ENCODE measurements at places on chromosomes 11 and 22.

GRCh38 chr11:102064316-102064715, 17.1 kb downstream of the CFAP300 start:
- DNase-seq: no peak

GRCh38 chr11:76234416-76235232, 28.3 kb upstream of the WNT11 start:
- DNase-seq: no peak

GRCh38 chr11:65654375-65655349, 8.1 kb downstream of the RELA start:
- DNase-seq: no peak

GRCh38 chr11:74086242-74086884, 77.5 kb upstream of the UCP3 start:
- no peak for DNase-seq

GRCh38 chr22:50602338-50602700, 1.7 kb downstream of the MAPK8IP2 start:
- no peak for DNase-seq

DNA sequence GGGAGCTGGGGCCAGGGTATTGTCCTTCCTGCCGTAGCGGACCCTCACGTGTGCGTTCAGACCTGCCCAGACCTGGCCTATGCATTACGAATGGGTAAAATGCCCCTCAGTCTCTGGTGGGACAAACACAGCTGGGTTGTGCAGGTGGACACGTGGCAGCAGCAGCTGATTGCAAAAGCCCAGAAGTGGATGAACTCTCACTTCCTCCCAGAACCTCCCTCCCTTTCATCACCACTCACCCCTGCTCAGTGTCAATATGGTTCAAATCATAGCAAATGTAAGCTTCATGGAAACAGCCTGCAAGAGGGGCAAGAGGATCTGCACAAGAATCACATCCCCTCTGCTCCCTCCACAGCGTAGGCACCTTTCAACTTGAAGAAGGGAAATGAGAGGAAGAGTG, 352.1 kb downstream of the OPCML start:
- DNase-seq: no peak

- DNase-seq: no peak
These were observed 35.9 kb upstream of the TREH start for GRCh38 chr11:118715245-118715831.

DNA sequence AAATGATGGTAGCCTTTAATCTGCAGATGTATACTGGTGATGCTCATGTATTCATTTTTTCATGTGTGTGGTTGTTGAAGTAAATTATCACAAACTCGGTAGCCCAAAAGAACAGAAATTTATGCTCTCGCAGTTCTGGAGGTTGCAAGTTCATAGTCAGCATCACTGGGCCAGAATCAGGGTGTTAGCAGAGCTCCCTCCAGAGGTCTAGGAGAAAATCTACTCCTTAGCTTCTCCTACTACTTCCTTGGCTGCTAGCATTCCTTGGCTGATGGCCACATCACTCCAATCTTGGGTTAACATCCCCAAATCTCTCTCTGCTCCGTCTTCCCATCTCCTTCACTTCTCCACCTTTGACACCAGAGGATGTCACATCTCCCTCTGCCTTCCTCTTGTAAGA, 45.3 kb upstream of the GALNT18 start:
- DNase-seq: no peak

- no peak for DNase-seq
These were observed 125.2 kb upstream of the SYT13 start for GRCh38 chr11:45411228-45411946.

GRCh38 chr11:13668957-13669521, 571 bp downstream of the FAR1 start:
- DNase-seq: peak; percentile 58

DNA sequence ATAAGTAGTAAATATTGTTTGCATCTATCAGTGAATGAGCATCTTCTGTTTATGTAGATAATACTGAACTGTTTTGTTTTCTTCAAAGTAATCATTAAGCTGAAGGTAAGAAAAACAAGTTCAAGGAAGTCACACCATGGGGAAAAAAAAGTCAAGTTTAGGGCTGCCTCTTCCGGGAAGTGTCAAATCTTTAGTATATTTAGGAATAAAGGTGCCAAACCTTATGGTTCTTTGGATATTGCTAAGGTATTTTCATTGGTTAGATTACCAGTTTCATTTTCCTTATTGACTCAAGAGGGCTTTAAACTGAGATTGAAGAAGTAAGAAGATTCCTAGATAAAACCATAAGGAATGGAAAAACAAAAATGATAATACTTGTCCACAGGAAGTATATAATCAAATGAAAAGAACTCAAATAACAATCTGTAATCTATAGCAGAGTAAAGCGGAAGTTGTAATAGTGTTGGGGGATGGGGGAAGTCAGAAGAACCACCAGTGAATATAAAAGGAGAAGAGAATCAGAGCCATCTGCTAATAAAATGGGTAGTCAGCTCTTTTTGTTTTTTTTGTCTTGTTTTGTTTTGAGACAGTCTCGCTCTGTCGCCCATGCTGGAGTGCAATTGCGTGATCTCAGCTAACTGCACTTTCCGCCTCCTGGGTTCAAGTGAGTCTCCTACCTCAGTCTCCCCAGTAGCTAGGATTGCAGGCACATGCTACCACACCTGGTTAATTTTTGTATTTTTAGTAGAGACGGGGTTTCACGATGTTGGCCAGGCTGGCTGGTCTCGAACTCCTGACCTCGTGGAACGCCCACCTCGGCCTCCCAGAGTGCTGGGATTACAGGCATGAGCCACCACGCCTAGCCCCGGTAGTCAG, 2.3 kb downstream of the ATM start:
- DNase-seq: peak; percentile 33

DNA sequence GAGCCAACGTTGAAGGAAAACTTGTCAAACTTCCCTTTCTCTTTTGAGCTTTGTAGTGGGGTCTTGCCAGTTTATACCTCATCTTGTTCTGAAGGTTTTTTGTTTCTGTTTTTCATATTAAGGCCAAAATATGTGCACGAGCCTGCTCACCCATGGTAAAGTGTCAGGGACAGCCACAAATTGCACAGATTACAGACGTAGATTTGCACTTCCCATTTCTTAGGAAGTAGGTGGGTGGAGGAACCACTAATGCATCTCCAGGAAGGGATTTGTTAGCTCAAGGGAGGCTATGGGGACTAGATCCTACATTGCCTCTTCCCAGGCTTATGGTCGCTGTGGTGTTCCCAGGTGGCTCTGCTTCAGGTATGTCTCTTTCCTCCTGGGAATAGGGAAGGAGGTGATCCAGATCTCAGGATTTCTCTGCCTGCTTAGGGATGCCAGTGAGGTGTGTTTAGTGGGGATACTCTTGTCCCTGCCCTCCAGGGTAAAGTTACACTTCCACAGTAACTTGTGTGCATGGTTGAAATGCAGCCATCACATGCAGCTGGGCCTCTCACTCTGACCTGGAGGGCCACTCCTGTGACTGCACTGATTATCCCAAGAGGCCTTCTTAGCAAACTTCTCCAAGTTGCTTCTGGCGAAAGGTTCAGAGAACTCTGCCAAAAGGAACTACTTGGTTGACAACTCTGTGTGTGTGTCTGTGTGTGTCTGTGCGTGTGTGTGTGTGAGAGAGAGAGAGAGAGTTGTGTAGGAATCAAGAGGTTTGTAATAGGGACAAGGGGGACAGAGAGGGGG, 9.8 kb downstream of the PPFIBP2 start:
- no peak for DNase-seq

DNA sequence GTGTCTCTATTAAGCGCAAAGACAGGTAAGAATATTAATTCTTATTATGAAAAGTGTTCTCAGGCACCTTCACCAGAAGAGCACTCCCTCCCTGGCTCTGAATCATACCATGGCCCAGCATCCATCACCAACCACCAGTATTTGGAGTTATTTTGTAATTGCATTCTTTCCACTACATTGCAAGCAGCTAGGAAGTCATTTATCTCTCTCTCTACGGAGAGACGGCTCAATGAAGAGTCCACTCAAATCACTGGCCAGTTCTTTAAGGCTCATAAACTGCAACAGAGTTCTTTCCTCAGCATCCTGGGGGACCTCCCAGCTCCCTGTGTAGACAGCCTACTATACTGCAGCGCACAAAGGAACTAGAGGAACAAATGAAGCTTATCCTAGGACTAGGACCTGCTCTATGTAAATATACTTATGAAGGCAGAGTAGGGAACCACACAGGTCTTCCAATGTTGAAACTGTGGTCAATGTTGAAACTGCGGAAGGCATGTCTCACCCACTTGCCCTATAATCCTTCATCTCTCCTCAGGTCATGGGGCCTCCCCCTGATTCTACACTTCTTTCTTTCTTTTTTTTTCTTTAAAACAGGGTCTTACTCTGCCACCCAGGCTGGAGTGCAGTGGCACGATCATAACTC, 63.4 kb downstream of the AAMDC start:
- no peak for DNase-seq

- no peak for DNase-seq
These were observed 209.8 kb upstream of the TMEM45B start for GRCh38 chr11:129605815-129606214.

DNA sequence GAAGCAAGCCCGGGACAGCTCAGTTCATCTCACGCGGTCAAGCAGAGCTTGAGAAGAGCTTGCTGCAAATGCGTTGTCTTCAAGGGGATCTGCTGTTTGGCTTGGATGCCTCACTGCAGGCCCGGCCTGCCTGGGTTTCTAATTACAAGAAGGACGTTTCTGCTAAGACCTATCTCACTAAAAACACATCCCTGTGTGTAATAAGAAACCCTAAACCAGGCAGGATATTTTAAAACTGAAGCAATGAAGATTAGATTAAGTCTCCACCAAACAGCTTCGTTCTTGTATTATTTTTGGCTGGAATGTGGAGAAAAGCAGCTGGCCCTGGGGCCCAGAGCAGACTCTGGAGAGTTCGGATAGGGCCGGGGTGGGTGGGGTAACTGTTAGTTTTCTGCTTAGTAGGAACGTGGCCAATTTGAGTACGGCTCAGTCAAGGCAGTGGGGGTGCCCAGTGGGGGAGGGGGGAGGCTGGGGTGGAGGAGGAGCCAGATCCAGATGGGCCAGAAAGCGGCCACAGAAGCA, 6.0 kb downstream of the PKNOX2 start:
- no peak for DNase-seq

GRCh38 chr11:15764948-15765347, 591.4 kb downstream of the SOX6 start:
- no peak for DNase-seq

DNA sequence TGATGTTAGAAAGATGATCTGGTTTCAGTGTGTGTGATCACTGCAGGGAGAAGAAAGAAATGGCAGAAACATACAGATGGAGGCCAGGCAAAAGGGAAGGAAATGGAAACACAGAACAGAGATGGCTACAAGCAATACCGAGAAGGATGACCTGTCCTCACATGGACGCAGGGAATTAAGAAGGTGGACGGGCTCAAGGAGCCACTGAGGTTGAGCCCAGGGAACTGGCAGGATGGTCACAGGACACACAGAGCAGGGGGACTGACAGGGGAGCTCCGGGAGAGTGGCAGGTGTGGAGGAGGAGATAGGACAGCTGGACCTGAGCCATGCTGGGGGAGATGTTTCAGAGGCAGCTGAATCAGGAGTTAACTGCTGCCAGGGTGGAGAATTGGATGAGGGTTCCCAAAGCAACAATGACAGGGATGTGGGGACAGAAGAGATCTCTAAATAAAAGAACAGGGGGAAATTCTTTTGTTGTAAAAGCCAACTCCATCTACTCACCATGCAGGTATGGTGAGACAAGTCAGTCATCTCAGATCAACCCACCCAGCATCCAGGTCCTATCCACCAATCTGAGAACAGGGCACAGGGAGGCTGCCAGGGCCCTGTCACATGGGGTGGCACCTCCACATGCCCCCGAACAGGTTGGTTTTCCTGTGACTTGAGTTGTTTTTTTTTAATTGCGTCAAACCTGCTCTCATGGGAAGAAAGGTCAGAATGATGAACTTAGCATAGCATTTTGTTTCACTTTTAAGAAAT, 26.3 kb downstream of the KLHL22 start:
- no peak for DNase-seq

DNA sequence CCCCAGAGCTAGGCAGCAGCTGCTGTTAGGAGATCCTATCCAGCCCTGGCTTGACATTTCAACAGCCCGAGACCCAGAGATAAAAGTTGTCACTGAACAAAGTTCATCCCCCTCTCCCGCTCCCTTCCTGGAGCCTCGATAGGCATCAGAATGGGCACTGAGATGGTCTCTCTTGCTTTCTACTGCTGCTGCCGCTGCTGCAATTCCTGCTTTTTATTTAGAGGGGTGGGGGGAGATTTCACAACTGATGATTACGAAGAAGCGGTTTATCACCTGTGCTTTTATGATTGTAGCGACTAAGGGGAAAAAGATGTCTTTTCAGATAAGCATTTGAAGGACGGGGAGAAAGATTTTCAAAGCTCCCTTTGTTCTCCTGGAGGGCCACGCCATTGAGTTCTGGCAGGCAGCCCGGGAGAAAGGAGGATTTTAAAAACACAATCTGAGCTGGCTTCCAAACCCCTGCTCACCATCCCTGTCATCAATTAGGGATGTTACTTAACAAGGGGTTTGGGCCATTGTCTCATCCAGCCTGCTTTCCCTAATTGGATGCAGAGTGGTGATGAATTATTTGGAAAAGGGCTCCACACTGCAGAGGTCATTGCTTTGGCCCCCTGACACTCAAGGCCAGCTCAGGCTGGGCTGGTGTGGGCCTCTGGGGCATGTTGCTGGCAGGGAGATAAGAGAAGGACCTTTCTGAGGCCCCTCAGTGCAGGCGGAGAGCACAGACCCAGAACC, 344.7 kb downstream of the BUD13 start:
- no peak for DNase-seq
